Skin of body (tissue), 3 donors: ENCODE measurements at places on chromosomes 13 and 19. TPM values are rescaled to one million over a fixed set of nuclear protein-coding genes. Genes with fewer than 3 reads are reported as not detected.

- DNase-seq: no peak
These were observed 6.3 kb upstream of the ANKRD10 start for GRCh38 chr13:110921209-110921608.

ACP7 gene
- 5.2 TPM for total RNA-seq

DNA sequence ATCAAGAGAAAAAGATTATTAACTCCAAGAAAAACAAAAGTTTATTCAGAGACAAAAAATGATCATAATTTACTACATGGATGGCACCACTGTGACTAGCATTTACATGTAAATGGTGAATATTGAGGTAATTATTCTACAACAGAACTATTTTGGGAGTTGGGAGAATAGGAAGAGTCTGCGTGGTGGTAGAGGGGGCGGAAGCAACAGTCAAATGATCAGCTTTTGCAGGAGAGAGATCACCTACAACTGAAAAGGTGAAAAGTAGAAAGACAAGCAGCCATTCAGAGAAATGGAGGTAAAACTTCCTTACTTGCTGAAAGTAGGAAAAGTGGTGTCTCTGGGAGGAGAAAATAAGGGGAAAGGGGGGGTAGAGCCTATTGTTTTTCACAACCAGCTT, 62.8 kb upstream of the SACS start:
- DNase-seq: no peak

DNA sequence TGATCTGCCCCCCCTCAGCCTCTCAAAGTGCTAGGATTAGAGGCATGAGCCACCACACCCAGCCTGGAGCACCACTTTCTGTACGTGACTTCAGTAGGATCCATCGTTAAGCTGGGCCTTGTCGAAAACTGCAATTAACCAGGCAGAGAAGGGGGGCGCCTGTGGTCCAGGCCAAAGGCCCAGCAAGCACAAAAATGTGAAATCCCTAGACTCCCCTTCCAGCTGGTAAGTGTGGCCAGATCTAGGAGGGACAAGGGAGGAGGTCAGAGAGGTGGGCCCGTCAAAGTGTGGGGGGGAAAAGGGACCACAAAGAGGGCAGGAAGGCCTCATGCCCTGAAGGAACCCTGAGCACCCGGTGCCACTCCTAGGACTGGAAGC, 13.8 kb downstream of the DDX39A start:
- DNase-seq: no peak

DNA sequence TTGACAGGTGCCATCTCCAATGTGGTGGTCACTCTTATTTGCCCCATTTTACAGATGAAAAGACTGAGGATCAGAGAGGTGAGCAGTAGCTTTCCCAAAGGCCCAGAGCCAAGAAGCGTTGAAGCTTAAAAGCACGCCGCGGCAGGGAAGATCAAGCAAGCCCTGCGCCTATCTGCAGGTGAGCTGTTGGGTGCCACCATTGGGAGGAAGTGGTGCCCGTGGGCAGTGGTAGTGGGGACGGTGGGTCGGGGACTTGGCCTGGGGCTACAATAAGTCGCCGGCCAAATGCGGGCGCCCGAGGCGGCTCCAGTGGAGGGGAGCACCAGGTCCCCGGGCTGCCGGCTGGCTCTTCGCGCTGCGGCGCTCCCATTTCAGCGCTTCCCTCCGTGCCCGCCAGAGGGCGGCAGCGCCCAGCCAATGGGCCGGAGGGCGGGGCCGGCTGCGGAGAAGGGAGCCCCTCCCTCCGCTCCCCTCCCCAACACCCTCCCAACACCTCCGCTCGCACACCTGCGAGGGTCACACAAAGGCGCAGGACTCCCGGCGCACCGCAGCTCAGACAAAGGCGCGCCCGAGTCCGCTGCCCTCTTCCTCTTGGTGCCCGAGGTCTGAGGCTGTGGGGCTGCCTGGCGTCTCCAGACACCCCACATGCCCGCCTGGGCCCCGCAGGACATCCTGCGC, 744 bp upstream of the POU2F2 start:
- peak; percentile 10 for DNase-seq

DNA sequence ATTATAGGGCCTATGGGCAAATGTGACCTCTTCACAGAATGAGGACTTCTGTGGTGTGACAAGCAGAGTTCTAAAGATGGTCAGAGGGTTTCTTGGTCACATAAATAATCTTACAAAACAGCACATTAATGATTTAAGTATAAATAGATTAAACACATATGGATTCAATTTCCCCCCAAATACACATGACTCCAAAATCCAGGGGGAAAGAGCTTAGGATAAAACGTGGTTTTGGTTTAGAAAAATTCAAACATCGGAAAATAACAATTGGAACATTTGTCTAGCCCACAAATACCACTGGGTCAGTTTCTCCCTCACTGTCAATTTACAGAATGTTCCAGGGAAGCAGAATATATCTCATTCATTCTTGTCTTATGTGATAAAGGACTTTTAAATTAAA, 283.1 kb downstream of the COG6 start:
- peak; percentile 32 for DNase-seq

PARP4 gene
- total RNA-seq: 31.1 TPM

DNA sequence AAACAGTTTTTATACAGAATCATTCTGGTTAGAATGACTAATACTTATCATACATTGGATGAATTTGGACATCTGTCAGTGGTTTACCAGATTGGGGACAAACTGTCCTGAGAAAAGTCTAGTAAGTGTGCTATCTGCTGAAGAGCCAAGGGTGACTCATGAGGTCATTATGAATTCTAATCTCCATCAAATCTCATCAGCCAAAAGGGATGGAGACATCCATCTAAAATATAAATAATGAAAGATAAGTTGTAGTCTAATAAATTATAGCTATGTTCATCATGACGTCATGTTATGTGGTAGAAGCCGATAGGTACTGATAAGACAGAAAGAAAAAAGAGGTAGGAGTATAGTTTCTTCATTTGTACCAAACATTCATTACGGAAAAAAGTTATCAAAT, 804.4 kb downstream of the PCDH9 start:
- no peak for DNase-seq

GRCh38 chr13:27991881-27992280, 3.4 kb upstream of the URAD start:
- no peak for DNase-seq

DNA sequence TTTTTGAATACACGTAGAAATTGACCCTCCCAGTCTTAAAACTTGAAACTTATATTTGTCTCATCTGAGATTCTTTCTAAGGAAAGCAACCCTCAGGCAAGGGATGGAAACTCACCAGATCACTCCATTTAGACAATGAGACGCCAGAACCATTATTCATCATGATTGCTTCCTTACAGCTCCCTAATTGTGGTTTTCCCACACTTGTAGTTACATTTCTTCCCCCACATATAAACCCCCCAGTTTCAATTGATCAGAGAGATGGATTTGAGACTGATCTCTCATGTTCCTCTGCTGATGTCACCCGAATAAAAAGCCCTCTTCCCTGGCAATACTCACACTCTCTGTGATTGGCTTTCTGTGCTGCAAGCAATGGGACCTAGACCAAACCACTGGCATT, 197.9 kb upstream of the STARD13 start:
- DNase-seq: no peak

URAD gene
- total RNA-seq: not detected

PSG6 gene
- total RNA-seq: not detected

DNA sequence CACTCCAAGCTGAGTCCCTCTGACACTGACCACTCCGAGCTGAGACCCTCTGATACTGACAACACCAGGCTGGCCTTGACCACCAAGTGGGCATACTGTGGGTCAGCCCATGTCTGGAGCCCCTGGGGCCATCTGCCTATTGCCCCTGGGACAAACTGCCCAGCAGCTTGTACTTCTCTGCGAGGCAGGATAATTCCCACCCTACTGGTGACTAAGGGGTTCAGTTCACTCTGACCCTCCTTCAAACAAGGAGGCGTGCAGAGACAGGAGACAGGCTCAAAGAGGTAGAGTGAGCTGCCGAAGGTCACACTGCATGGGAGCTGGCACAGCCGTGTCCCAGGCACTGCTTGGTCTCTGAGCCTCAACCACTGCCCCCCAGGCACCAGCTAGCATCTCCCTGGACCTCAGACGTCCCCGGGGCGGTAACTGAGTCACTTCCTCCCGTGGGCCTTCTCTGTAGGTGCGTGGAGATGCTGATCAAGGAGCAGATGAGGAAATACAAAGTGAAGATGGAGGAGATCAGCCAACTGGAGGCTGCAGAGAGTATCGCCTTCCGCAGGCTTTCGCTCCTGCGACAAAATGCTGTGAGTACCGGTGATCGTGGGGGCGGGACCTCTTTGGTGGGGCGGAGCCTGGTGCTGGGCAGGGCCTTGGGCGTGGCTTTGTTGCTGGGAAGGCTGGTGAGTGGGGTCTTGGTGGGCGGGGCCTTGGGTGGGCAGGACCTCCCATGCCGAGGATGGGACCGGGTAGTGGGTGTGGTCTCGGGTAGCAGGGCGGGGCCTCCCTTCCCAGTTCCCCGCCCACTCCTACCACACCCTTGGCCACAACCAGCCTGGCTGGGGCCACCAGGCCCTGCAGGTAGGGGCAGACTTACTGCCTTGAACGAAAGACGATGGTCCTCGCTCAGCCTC, 5.8 kb upstream of the USE1 start:
- DNase-seq: no peak

DNA sequence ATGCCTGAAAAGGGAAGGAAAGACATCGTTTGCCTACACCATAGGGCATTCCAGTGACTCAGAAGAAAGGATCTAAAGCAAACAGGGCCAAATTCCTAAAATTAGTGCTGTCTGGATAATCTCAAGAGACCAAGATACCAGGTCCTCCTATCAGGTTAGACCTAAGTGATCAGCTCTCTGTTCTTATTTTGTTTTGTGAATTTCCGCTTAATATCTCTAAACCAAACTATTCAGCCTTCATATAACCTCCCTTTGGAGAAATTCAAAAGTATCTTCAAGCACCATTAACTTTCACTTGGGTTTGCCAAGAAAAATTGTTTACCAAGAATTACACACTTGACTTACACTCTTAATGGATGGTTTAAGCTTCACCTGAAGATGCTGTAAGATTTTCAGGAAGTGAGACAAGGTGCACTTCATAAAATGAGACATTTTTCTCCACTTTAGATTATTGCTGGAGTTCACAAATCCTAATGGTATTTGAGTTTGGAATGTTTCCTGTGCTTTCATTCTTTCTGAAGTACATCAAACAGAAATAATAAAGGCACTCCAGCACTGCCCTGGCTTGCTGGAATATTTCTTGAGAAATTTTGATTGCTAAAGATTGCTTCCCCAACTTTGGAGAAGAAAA, 376.1 kb downstream of the LMO7 start:
- no peak for DNase-seq

GRCh38 chr13:80477661-80478443, 136.9 kb upstream of the SPRY2 start:
- DNase-seq: no peak

DNA sequence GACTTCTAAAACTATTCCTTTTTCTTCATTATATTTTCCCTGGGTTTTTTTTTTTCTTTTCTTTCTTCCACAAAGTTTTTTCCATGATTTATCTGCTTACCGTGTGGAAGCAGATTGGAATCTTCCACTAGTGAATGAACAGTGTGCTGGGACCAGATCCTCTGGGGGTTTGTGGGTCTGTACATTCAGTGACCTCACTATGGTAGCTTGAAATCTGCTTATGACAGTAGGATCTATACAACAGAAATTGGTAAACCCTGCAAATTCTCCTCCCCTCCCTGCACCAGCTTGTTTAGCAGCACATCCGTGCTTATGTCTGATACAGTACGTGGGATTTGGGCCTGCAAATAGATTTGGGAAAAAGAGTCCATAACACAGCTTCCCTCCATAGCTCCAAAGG, 26.0 kb upstream of the MAB21L1 start:
- no peak for DNase-seq

- no peak for DNase-seq
These were observed 6.3 kb upstream of the GRIN3B start for GRCh38 chr19:993831-994393.

DNA sequence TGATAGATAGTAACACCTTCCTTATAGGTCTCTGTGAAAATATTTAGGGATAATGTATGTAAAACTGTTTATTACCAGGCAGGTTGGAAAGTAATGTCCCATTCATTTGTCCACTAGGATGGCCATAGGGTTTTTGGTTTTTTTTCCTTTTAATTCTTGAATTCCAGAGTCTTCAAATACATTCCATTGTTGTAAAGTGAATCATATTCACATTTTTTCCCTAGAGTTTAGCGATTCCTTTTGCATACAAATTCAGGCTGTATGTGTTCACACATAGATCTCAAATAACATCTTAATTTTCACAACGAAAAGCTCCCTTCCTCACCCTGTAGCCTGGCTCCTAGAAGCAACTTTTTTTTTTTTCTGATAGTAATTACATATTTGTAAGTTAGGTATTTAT, 1.8 kb upstream of the ZNF557 start:
- no peak for DNase-seq

DNA sequence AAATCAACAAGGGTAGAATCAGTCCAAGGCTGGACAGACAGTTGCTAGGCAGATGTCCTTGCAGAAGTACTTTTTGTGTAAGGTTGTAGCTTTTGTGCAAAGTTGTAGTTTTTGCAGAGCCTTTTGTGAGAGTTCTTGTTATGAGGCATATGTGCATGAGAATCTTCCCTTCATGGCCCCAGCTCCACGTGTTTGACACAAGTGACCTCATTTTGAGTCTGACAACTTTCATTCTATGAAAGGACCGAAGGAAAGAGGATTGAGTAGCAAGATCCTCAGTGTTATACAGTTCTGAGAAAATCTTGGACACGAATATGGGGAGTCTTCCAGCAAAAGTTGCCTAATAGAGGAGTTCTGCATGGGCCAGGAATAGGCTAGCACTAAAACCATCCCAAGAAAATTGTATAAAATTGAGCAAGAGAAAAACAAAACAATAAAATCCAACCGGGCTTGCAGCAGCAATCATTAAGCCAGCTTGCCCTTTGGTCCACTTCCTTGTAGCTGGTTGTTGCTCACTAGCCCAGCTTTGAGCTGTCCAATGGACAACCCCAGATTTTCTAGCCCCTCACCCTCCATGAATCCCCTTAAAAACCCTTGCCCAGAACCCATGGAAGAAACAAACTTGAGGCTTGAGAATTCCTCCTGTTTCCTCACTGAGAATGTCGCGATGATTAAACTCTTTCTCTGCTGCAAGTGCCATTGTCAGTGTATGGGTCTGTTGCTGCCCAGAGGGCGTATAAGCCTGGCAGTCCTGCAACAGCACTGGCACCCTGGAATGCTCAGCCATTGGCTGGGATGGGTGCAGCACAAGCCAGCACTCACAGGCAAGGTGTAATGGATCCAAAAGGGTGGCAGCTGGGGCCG, 6.5 kb downstream of the EPSTI1 start:
- DNase-seq: peak; percentile 86

DNA sequence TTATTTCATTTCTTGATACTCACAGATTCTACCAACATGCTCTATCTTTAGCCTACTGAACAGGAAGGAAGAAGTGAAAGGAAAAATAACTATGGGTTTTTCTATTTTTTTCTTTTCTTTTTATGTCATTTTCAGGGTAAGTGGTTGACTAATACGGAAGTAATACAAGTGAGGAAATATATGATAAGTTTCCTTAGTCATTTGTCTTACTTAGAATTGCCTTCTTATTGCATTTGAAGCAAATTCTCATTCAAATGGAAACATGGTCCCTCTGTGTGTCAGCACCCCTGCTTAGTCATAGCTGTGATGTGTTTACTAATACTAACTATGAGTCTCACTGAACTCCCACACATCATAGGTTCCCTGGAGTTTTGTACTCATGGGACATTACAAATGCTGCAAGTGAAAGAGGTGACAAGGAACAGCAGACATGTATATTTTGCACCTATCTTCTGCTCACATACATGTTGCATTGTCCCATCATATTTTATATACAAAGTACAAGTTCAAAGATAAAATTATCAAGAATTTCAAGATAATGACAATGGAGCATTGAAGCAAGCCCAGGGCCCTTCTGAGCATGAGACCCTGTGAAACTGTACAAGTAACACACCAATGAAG, 60.1 kb downstream of the DCT start:
- DNase-seq: no peak

- DNase-seq: no peak
These were observed 102.1 kb upstream of the TSC22D1 start for GRCh38 chr13:44678197-44678596.
